ENCODE measurements at places on chromosomes 2 and 18.
A peak's percentile ranks its signal among the peaks of the same experiment; 100 is the strongest.

- ATAC-seq, result no peak
Observed at GRCh38 chr2:105541189-105542050, 142.6 kb upstream of the FHL2 start.

- ATAC-seq, result no peak
Observed at GRCh38 chr2:120677696-120678247, 57.9 kb upstream of the GLI2 start.

GRCh38 chr18:77711096-77711495 lies 461.4 kb downstream of the GALR1 start:
- ATAC-seq, result no peak

GRCh38 chr18:3878401-3878800 lies 428.4 kb downstream of the TGIF1 start:
- no peak for ATAC-seq

DNA sequence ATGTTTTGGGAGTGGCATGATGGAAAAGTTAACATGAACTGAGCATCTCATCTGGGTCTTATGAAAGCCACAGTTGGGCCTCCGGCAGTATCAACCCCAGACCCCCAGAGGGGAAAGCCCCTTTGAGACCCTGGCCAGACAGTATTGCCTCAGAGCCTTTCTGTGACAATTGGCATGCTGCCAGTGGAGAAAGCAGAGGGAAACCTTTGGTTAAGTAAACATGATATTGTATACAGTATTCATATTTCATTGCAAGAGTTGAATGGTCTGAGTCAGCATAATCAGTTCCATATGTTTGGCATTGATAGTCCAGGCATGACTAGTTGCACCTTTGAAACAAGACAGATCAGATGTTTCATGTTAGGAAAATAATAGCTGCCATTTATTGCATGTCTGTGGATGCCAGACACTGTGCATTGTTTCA lies 20.0 kb downstream of the MERTK start:
- no peak for ATAC-seq

GRCh38 chr2:21356086-21356856 lies 232.5 kb downstream of the TDRD15 start:
- ATAC-seq, result no peak

DNA sequence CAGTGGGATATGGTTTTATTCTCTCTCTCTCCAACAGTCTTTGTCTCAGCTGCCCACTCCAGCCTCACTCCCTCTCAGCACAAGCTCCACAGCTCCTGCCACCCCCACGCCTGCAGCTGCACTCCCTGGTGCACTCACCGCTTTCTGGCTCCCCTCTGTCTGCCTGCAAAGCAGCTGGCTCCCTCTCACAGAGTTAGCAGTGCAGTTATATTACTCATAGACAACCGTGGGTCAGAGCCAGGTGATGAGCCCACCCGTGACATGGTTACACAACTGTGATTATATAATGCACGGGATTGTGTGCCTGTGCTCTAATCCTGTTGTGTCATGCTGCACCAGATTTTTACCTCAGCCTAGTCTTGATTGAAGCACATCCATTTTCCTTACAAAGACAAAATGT lies 276.9 kb upstream of the CHAC2 start:
- no peak for ATAC-seq

GRCh38 chr2:8576525-8577167 lies 105.2 kb upstream of the ID2 start:
- peak; percentile 76 for ATAC-seq

GRCh38 chr2:148342086-148342485 lies 302.5 kb upstream of the EPC2 start:
- ATAC-seq, result no peak

DNA sequence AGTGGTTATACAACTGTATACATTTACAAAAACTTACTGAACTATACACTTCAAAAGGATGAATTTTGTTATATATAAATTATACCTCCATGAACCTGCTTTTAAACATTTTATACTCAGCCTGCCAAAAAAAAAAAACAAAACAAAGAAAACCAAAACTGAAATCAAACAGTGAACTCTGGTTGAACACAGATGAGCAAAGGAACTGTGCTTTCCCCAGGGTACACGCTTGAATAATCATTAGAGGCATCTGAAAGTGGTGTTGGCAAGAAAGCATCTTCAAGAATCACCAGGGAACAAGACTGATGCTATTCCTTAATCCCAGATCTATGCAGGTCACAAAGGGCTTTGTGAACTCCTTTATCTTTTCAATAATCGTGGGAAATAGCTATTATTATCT lies 77.0 kb upstream of the LYPD1 start:
- ATAC-seq, result no peak

All from stimulated activated memory B cell treated with anti-CD40 and anti-IgM and Interleukin-4, amounts not matched to agents 10 μg/mL and 1 μg/mL and 100 μg/mL, for 72 hours (primary cell).